ENCODE measurements at places on chromosomes 4 and X.

- DNase-seq, result no peak
Observed at GRCh38 chr4:184671101-184671500, 21.6 kb downstream of the PRIMPOL start.

GRCh38 chr4:182507805-182508204 lies 264.6 kb downstream of the TENM3 start:
- DNase-seq, result no peak

- DNase-seq, result no peak
Observed at GRCh38 chrX:37424000-37424429, 74.9 kb downstream of the PRRG1 start.

GRCh38 chr4:108586778-108587177 lies 33.6 kb upstream of the RPL34 start:
- DNase-seq, result no peak

- no peak for DNase-seq
Observed at GRCh38 chr4:169957785-169958184, 68.4 kb downstream of the MFAP3L start.

GRCh38 chr4:6763330-6763851 lies 19.1 kb upstream of the KIAA0232 start:
- DNase-seq, result no peak

DNA sequence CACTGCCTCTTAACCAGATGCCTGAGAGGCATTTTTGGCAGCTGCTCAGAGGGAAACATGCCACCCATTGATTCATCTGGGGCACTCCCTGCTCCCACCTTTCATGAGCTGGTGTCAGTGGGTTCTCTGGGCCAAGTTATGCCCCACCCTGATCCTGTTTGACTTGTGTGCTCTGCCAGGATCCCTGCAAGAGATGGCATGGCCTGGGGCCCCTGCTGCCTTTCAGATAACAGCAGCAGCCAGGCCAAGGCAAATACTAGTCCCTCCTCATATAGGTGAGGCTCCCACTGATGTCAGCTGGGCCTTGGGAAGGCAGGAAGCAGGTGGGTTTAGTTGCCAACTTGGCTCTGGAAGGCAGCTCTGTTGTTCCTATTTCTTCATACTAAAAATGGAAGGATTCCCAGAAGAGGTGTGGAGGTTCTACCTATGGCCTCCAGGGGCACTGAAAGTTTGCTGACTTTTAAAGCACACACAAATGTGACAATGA lies 192.9 kb upstream of the RBPJ start:
- no peak for DNase-seq

DNA sequence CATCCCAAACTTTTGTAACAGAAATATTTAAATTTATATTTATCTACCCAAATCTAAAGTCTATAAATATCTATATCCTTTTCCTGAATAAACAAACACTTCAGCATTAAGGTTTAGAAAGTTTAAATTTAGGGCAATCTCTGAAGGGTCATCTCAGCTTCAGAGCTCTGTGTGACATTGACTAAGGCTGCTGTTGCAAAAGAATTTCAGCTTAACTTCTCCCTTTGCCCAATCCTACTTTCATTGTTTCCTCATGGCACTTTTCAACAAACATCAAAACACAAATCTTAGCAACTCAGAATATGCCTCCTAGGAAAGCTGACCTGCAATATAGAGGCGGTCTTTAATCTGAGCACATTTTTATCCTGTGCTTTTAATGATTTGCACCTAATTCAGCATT lies 79.7 kb upstream of the BANK1 start:
- no peak for DNase-seq

DNA sequence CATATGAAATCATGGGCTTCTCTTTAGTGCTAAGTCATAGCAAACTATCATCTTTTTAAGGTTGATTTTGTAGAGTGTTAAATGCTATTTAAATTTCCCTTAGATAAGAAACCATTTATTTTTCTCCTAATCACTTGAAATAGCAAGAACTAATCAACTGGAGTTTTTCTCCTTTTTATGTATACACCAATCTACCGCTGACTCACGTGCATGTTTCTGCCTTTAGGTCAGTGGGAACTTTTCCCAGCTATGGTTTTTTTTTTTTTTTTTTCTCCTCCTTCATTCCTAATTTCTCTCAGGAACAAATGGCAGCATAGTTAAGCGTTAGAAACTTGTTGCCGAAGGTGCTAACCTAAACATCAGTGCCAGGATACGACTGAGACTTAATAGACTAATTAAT lies 176.4 kb downstream of the BMPR1B start:
- no peak for DNase-seq

- DNase-seq, result no peak
Observed at GRCh38 chr4:36310216-36310615, 28.8 kb downstream of the DTHD1 start.

DNA sequence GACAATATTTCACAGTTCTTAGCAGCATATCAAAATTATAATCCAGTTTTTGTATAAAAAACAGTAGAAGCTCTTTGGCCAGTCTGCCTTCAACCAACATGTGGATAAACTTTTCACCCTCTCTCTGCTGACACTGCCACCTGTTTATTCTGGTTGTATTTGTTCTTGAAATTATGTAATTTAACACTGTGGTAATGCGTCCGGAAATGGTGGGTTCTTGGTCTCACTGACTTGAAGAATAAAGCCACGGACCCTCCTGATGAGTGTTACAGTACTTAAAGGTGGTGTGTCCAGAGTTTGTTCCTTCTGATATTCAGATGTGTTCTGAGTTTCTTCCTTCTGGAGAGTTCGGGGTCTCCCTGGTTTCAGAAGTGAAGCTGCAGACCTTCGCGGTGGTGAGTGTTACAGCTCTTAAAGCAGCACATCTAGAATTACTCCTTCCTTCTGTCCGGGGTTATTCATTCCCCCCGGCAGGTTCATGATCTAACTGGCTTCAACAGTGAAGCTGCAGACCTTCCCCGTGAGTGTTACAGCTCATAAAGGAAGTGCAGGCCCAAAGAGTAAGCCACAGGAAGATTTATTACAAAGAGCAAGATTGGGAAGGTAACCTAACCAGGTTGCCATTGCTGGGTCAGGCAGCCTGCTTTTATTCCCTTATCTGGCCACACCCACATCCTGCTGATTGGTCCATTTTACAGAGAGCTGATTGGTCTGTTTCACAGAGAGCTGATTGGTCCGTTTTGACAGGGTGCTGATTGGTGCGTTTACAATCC lies 15.7 kb downstream of the FAM184B start:
- DNase-seq, result no peak

DNA sequence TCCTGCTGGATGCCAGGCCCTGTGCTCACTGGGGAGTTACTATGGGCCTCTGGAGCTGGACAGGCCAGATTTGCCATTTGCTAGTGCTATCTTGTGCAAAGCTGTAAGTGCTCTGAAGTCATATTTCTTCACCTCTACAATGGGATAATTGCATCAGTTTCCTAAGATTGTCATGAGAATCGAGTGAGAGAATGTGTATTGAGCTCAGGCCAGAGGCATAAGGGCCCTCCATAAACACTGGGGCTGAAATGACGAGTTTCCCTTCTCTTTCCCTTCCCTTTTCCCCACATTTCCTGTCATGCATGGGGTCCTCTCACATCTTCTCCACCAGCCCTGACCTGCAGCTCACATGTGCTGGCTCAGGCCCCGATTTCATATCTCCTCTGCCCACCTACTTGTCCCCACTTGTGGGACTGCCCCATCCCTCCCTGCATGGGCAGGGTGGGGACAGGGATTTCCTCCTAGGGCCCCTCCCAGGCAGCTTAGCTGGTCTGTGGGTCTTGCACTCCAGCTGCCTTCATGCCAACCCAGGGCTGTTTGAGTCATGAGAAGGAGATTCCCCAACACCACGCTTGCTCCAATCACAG lies 358.8 kb downstream of the MID1IP1 start:
- no peak for DNase-seq

- DNase-seq, result no peak
Observed at GRCh38 chr4:59247032-59247431, 1953.1 kb upstream of the ADGRL3 start.

- DNase-seq, result no peak
Observed at GRCh38 chr4:142607976-142608375, 238.1 kb downstream of the INPP4B start.

- DNase-seq, result no peak
Observed at GRCh38 chr4:168162604-168163003, 70.3 kb downstream of the ANXA10 start.

GRCh38 chr4:118282692-118283091 lies 70.1 kb downstream of the PRSS12 start:
- DNase-seq, result no peak

DNA sequence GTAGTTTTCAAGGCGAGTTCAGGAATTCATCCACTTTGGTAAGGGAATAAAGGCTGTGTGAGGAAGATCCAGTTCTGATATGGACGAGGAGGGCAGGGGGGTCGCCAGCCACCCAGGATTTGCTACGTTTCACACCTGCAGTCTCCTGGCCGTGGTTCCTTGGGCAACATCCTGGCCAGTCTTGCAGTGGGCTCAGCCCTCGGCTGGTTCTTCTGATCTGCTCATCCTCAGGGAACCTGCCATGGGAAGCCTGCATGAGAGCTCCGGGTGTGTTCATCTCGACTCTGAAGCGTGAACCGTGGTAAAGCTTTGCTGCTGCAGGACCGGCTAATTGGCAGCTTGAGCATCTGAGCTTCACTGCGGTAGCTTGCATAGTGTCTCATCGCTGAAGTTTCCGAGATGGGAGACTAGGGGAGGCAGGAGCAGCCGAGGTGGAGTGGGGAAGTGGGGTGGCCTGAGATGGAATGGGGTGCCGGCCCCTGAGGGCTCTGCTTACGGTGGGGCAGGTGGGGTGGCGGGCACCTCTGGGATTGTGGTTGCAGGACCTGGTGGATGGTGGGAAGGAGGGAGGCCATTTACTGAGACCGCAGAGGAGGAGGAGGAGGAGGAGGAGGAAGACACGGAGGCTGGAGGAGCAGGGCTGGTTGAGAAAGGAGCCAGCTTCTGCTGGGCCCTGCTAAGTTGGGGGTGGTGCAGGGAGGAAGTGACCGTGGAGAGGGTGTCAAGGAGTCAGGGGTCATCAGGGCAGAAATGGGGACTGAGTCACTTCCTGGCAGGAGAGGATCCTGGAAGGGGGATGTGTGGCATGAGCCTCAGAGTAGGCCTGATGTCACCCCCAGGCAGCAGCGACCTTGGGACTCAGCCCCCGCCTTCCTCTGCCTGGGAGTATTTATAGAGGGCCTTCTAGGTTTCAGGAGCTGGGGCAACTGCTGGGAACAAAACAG lies 213.1 kb upstream of the PSAPL1 start:
- no peak for DNase-seq

- DNase-seq, result peak; percentile 14
Observed at GRCh38 chr4:40206426-40206825, 9.6 kb downstream of the RHOH start.

- no peak for DNase-seq
Observed at GRCh38 chr4:143234153-143234552, 49.4 kb downstream of the USP38 start.

DNA sequence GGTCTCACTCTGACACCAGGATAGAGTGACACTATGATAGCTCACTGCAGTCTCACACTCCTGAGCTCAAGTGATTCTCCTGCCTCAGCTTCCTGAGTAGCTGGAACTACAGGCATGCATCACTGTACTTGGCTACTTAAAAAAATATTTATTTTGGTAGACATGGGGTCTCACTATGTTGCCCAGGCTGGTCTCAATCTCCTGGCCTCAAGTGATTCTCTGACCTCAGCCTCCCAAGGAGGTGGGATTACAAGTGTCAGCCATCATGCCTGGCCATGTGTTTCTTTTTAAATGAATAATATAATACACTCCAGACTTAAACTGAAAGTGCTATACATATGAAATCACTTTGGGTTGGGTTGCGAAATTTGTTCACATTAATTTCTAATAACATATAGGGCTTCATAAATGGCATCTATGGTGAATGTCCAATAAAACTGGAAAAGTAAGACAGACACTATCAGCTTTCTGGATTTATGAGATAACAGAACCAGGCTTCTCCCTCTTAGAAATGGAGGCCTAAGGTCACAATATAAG lies 48.0 kb downstream of the SEC24D start:
- DNase-seq, result no peak

GRCh38 chr4:59637596-59637995 lies 1562.5 kb upstream of the ADGRL3 start:
- DNase-seq, result no peak

DNA sequence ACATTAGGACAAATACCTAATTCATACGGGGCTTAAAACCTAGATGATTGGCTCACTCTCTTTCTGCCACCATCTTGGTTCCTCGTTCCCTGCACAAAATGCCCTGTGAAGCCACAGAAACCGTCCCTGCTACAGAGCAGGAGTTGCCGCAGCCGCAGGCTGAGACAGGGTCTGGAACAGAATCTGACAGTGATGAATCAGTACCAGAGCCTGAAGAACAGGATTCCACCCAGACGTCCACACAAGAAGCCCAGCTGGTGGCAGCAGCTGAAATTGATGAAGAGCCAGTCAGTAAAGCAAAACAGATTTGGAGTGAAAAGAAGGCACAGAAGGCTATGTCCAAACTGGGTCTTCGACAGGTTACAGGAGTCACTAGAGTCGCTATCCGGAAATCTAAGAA lies 34.3 kb downstream of the TRIM61 start:
- DNase-seq, result no peak

DNA sequence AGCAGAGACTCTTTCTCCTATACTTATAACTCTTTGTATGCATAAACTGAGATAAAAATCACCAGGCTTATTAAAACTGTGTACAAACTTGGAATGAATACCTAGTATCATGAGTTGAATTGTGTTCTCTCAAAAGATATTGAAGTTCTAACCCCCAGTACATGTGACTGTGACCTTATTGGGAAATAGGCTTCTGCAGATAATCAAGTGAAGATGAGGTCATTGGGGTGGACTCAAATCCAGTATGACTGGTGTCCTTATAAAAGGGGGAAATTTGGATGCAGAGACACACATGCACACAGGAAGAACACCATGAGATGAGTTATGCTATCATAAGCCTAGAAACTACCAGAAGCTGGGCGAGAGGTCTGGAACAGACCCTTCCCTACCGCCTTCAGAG lies 26.2 kb downstream of the ZNF827 start:
- DNase-seq, result no peak

GRCh38 chrX:45348296-45348695 lies 147.6 kb upstream of the DIPK2B start:
- no peak for DNase-seq

DNA sequence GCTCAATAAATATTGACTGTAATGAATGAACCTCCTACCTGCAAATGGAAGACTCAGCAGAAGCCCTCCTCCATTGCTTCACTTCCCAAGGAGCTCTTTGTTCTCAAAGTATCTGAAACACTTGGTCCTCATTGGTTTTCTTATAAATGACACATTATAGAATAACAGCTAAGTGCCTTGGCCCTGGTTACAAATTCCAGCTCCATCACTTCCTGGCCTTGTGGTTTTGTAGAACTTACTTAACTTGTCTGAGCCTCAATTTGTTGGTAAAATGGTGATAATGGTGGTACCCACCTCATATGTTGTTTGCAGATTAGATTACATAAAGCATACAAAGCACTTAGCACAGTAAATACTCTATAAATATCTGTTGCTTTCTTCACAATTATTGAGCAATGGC lies 25.2 kb upstream of the SMIM20 start:
- DNase-seq, result no peak
